ENCODE measurements at places on chromosomes 11 and 22.

DNA sequence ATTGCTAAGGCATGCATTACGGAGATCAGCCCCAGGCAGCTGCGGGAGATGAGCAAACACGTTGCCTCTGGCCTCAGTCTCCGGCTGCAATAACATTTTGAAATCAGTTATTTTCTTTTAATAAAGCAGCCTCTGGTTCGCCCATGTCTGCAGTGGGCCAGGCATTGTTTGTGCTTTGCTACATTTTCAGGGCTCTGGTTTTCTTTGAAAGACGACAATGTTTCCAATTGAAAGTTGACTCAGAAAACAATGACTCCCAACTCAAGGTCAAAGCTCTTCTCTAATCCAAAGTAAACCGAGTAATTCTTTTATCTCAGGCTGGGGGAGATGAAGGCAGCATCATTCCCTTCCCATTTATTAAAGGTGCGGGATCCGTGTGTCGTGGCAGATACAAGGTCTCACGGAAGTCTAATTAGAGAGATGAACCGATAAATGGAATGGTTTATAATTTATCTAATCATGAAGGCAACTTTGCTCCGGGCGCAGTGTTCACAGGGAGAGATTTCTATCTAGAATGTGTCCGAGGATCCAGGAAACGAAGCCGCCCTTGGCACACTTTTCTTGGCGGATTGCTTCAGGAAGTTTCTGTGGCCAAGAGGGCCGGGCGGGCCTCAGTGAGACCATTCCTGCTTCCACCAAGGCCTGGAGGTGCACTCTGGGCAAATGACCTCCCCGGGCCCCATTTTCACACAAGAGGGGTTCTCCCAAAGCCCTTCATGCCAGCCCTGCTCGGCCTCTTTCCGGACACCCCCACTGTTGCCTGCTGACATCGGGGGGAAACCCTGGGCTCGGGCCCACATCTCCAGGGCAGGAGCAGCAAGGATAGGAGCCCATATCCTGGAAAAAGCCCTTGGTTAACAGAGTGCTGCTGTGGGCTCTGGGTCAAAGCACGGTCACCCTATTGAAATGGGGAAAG is 811.4 kb downstream of the BRD1 start:
- no peak for DNase-seq

GRCh38 chr22:43945632-43946383 is 9.4 kb upstream of the SAMM50 start:
- no peak for DNase-seq

DNA sequence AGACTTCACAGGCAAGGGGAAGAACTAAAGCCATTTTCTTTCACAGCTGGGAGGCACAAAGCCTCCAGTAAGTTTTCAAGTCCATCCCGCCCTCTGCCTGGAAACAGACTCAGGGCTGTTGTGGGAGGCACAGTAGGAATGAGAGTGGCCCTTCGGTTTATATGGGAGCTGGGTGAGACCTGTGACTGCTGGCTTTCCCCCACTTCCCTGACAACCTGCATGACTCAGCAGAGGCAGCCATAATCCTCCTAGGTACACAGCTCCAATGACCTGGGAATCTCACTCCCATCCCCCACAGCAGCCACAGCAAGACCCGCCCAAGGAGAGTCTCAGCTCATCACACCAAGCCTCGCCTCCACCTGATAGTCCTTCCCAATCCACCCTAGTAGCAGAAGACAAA is 12.1 kb upstream of the TMEM45B start:
- DNase-seq = no peak

- DNase-seq = peak; percentile 40
Observed at GRCh38 chr11:11148104-11148509, 204.9 kb downstream of the CSNK2A3 start.

DNA sequence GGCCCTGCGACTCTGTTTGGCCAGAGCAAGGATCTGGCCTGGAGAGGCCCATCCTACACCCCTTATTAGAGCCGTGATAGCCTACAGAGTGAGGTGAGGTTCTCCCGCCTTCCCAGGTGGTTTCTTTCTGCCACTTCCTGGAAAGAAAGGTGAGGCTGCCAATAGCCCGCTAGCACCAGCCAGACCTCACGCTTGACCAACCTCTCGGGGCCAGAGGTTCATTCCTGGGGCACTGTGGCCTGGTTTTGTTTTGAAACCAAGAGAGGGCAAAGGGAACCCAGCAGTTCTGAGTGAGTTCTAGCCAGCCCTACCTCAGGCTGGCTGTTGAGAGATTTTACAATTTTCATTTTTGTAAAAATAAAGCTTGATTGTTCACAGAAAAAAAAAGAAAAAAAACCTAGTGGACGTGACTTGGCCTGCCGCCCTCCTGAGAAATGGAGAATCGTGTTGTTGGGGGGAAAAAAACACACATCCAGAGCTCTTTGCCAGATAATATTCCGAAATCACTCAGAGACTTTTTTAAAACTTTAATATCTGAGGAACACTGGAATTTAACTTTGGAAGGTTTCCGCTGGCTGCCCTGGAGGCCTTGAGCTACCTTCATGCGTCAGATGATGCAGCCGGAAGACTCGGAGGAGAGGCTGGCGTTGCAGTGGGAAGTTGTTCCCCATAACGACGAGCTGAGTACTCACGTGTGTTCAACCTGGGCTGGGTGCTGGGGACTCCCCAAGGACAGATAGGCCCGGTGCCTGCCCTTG is 84.5 kb downstream of the BCR start:
- DNase-seq = peak; percentile 50
